WTC11 (cell line): ENCODE measurements at places on chromosomes 12 and 14.

- no peak for DNase-seq
These were observed 22.4 kb downstream of the IRF2BPL start for GRCh38 chr14:77006132-77006531.

DNA sequence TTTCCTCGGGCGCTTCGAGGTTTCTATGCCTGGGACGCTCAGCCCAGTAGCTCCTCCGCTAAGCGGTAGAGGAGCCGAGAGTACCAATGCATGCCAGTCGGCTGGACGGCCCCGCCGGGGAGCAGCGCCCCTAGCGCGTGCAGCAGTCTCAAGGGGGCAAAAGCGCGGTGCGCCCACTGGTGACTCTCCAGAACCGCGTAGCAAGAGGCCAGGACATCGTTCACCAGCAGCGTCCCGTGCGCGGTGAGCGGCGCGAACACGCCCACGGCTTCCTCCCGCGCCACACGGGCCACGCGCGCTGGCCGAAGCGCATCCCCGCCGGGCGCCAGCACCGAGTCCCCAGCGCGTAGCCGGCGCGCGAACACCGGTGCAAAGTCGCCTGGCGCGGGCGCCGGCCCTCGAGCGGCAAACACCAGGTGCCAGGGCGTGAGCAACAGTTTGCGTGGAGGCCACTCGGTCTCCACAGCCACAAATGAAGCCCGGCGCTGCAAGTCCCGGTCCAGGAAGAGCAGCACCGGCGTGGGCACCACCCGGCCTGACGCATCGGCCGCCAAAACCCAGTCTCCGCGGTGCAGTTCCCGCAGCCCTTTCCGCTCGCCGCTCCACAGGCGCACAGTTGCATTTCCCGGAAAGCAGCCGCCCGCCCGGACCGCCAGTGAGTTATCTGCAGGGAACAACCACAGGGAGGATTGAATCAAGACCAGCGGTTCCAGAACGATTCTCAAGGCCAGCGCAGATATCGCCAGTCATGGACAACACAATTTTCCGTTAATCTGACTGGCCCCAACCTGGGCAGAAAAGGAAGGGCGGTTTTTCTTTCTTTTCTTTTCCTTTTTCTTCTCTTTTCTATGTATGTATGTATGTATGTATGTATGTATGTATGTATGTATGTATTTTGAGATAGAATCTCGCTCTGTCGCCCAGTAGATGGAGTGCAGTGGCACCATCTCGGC is 4.5 kb downstream of the DHH start:
- DNase-seq: peak; percentile 53

GRCh38 chr12:43434614-43435013 is 117.4 kb downstream of the ADAMTS20 start:
- no peak for DNase-seq

- DNase-seq: no peak
These were observed 40.2 kb downstream of the STAB2 start for GRCh38 chr12:103627189-103627855.

DNA sequence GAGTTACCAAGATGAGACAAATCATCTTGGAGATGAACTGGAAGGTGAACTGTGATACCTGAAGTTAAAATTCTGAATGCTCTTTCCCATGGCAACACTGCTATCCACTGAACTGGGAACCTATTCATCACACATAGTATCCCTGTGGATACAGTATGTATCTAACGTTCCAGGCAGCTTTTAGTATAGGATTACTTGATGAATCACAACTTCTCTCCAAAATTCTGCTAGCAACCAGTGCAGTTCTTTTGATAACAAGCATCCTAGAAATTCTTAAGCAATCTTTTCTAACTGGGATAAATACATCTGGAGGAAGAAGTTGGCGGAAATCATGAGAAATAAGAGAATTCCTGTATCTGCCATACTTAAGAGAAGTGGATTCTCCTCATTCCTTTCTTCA is 66.4 kb downstream of the PAWR start:
- no peak for DNase-seq

DNA sequence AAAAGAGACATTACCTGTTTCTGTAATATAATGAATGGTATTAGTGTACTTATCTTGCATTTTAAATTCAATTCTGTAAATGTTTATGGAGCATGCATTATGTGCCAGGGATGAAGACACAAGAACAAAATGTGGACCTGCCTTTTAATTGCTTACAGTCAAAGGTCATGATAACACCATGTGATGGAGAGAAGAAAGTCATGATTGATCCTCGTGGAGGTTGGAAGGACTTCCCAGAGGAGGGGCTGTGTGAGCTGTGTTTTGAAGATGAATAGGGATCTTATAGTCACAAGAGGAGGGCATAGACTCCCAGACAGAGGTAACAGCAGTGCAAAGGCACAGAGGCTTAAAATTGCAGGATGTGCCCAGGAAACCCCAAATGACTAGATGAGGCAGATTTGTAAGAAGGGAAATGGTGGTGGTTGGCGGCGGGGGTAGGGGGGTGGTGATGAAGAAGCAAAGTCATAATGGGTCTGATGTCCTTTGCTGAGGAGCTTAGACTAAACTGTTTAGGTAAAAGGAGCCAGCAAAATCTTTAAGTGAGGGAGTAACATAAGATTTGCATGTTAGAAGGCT is 151.5 kb downstream of the PRKCH start:
- DNase-seq: no peak

- no peak for DNase-seq
These were observed 1.7 kb downstream of the VSIG10 start for GRCh38 chr12:118102070-118102469.
